ENCODE measurements at places on chromosomes 5 and 9. TPM values are rescaled to one million over a fixed set of nuclear protein-coding genes. Genes with fewer than 3 reads are reported as not detected.
A peak's percentile ranks its signal among the peaks of the same experiment; 100 is the strongest.

GRCh38 chr5:43774881-43775399, 172.0 kb downstream of the NNT start:
- no peak for ATAC-seq

SPATA31C1 gene
- total RNA-seq = not detected

- ATAC-seq = no peak
Measured at GRCh38 chr9:9352877-9353481, 1259.8 kb downstream of the PTPRD start.

TNC gene
- 56.6 TPM for total RNA-seq

ENTREP1 gene
- total RNA-seq = 3.5 TPM

- no peak for ATAC-seq
Measured at GRCh38 chr5:157648275-157648990, 3.8 kb downstream of the SOX30 start.

DNA sequence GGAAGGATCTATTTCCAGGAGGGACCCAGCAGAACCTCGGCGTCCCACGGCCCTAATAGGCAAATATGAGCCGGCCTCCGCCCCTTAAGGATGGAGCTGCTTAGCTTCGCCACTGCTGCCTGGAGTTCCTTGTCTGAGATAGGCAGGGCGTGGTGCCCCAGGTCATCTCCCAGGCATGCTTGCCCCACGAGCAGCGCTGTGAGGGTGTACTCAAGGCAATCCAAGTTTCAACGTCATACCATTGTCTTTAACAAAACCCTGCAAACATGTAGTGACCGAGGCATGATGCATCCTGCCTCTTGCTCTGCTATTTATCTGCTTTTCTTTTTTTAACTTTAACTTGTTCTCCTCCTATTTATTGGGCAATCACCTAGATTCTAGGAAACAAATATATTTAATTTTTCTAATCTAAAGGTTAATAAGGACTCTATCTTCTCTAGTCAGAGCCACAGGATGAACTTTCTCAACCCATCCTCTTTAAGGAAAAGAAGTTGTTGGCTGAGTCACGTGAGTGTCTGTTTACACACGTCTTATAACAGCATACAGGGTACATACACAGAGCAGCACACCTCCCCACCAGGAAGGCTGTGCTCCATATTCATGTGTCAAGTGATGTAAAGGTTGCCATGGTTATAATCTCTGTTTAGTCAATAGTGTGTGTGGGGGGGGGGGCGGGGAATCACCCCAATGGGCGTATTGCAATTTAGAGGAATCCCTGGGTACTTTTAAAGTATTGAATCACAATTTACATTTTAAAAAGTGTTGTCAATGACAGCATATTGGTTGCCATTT, 27.3 kb upstream of the ZSWIM6 start:
- peak; percentile 94 for ATAC-seq

DNA sequence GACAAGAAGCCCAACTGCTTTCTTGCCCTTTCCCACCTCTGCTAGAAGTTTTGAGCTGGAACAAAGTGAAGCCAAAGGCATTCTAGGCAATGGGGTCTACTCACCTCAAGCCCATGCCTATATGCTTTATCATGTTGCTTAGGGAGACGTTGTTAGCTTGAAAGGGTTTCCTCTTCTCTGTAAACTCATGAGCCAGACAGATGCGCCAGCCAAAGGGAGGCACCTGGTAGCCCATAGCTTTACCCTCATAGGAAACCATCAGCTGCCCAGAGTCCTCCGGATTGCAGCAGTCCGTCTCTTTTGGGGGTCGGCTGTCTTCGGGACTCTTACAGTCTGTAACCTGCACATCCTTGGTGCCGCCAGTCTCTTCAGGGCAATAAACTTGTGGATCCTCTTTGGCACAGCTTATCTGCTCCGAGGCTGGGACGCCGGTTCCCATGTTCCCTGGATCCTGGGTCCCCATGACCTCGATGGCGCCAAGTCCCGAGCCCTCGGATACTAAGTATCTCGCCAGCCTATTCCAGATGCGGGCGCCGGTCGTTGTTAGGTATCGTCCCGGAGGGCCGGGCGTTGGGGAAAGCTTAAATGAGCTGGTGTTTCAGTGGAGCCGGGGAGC, 678 bp downstream of the GBA2 start:
- ATAC-seq = peak; percentile 3

PPIC gene
- total RNA-seq = 44.7 TPM

PPIP5K2 gene
- 26.7 TPM for total RNA-seq

STKLD1 gene
- total RNA-seq = 0.40 TPM

Measured in esophagus mucosa (tissue), 1 donor.